ENCODE measurements at places on chromosomes 5 and 9.

GRCh38 chr9:14106699-14107098 lies 207.2 kb downstream of the NFIB start:
- DNase-seq = no peak

GRCh38 chr5:6713274-6714225 lies at the start of gene TENT4A:
TENT4A (plus strand) TSS chr5:6713432; CDS start chr5:6713984, 552 bp downstream.
- no peak for DNase-seq

GRCh38 chr9:79145442-79145841 lies 426.3 kb upstream of the TLE4 start:
- no peak for DNase-seq

- no peak for DNase-seq
These were observed 464.5 kb downstream of the MTRR start for GRCh38 chr5:8333485-8333884.

GRCh38 chr9:109728686-109729300 lies 51.2 kb upstream of the PALM2AKAP2 start:
- no peak for DNase-seq

DNA sequence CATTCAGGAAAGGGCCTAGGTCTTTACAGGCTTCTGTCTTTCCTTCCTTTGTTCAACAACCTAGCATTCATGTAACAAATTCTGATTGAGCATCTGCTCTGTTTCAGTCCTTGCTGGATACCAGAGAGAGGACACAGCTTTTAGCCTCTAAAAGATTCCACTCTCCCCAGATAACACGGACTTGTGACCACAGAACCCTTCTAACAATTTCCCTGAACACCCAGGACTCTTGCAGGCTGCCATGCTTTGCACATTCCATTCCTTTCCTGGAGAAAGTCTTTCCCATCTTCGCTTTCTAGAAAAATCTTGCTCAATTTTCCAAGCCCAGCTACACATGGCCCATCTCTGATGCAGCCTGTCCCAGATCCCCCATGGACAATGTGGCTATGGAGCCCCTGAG lies 310.9 kb downstream of the ACTL7B start:
- no peak for DNase-seq
